ENCODE measurements at places on chromosomes 12 and 14.

- DNase-seq, result no peak
Observed at GRCh38 chr14:96105926-96106441, 66.8 kb downstream of the C14orf132 start.

DNA sequence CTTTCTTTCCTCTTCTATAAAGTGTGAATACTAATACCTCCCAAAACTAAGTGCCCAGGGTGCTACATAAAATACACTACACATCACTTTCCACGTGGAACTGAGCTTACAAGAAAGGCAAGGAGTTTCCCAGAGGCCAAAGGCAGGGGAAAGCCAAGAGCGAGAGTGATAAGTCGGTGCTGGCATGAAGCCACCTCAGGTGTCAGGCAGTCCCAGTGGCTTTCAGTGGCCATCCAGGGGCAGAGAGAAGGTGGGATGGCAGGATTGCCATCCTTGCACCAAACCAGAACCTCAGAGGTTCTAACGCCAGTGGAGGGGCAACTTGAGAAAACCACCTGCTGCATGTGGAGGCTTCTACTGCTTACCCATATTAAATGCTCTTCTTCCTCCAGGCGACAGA, 79.7 kb upstream of the DIO3 start:
- no peak for DNase-seq

DNA sequence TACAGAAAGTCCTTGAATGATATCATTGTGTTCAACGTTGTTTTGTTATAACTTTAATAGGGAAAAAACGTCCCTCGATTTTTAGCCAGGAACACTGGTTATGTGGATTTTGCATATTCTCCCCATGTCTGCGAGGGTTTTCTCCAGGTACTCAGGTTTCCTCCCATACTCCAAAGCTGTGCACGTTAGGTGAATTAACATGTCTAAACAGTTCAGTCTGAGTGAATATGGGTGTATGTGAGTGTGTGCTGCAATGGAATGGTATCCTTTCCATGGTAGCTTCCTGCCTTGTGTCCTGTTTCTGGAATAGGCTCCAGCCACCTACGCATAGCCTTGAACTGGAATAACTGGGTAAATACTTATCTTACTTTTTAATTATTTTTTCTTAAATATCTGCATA, 810.8 kb upstream of the ATXN7L3B start:
- no peak for DNase-seq

- DNase-seq, result no peak
Observed at GRCh38 chr12:31215518-31216232, 110.3 kb downstream of the SINHCAF start.

GRCh38 chr12:110780448-110780847, 37.8 kb upstream of the PPP1CC start:
- DNase-seq, result no peak

Data from EL (cell line).